ENCODE measurements at places on chromosomes 2 and 18. TPM values are rescaled to one million over a fixed set of nuclear protein-coding genes. Genes with fewer than 3 reads are reported as not detected.

DNA sequence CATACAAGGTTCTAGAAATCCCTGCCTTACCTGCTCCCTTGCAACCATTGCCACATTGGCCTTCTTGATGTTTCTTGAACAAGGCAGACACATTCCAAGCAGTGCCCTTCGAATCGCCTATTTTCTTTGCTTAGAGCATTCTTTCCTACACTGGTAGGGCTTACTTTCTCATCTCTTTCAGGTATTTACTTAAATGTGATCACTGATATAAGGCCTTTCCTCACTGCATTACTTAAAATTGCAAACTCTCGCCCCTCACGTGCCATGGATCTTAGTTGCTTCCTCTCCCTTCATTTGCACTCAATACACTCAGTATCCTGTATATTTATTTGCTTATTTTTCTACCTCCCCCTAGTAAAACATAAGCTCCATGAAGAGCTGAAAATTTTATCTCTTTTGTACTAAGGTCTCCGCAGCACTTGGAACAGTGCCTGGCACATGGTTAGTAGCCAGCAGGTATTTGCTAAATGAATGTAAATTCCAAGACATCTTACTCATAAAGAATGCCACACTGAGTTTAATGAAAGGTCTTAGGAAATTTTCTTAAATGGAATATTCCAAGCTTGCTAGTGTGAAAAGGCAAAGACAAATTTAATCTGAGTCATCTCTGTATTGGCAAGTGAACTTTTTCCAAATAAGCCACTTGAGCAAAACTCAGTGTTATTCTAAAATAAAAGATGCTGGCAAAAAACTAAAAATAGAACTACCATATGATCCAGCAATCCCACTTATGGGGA lies 42.4 kb upstream of the FIGN start:
- DNase-seq = peak; percentile 90

DNA sequence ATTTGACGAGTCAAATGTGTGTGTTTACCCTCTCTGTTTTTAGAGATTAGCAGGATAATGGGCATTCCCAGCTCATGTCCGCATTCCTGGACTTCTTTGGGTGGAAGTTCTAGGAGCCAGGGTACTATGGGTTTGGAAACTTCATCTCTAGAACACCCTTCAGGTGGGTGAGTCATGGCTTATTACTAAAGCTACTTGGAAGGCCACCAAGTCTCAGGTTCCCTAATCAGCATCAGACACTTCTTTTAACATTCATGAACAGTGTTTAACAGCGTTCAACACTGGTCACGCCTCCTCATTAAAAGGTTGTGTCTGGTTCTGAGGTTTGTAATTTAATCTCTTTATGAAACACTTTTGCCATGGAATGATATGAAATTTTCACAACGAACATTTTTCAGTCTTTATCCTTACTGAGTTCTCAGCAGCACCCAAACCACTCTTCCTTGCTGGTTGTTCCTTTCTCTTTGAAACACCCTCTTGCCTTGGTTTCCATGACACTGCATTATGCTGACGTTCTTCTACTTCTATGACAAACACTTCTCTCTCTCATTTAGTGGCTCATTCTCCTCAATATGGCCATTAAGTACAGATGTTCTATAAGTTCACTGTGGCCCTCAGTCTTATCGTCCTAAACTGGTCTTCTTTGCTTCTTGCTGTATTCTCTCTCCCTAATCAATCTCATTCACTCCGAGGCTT lies 49.3 kb downstream of the MMADHC start:
- DNase-seq = no peak

DNA sequence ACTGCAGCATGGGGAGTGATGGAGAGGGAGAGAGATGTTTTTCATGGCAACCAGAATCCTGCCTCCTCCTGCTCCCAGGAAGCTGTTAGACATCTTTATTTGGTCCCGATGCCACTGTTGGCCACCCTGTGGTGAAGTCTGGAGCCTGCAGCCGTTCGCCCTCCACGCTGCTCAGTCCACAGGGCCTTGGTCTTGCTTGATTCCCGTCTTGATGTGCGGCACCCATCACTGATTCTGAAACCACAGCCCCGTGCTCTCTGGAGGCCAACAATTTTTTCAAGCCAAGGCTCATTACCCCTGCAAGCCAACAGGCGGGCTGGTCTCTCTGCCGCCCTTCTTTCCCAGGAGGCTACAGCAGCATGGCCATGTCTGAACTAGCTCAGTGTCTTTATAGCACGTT lies 24.5 kb downstream of the SIGLEC15 start:
- DNase-seq = no peak

Gene THAP4
- total RNA-seq = 33.0 TPM

Gene CCDC121
- 1.8 TPM for total RNA-seq
